Renal cortex interstitium (tissue), 15 donors: ENCODE measurements at places on chromosomes 16 and 17. TPM values are rescaled to one million over a fixed set of nuclear protein-coding genes. Genes with fewer than 3 reads are reported as not detected.

The TMIGD1 gene
- 0.59 TPM for polyA plus RNA-seq

The CA7 gene
- 0.28 TPM for polyA plus RNA-seq

The SMIM22 gene
- polyA plus RNA-seq = 9.0 TPM

The HAP1 gene
- polyA plus RNA-seq = 0.90 TPM

- DNase-seq = no peak
These were observed 20.1 kb upstream of the RAI1 start for GRCh38 chr17:17661134-17661533.

- no peak for DNase-seq
These were observed 27.9 kb downstream of the MGRN1 start for GRCh38 chr16:4652561-4652960.

DNA sequence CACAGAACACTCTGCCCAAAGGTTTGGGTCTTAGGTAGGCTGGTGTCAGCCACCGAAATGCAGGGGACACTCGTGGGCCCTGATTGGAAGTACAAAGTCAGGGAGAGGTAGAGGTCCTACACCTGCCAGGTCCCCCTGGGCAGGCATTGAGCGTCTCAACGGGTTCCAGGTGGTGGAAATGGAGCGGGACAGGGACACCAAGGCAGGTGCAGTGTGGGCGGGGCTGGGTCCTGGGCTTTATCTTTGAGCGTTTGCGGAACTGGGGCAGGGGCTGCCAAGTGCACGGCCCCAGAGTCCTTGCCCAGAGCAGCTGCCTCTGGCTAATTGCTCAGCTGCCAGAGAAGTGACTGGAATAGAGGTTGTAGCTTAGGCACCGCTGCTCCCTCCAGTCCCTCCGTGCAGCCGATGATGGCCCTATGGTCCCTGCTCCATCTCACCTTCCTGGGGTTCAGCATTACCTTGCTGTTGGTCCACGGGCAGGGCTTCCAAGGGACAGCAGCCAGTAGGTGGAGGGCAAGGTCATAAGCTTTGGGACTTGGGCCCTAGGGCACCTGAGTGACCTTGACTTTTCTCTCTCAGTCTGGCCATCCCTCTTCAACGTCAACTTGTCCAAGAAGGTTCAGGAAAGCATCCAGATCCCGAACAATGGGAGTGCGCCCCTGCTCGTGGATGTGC is at the start of gene ZACN:
Gene ZACN, plus strand, starts transcription at position 323 of the 675 bp plus-strand sequence. Its CDS starts 83 bp downstream, at position 406.
- no peak for DNase-seq

DNA sequence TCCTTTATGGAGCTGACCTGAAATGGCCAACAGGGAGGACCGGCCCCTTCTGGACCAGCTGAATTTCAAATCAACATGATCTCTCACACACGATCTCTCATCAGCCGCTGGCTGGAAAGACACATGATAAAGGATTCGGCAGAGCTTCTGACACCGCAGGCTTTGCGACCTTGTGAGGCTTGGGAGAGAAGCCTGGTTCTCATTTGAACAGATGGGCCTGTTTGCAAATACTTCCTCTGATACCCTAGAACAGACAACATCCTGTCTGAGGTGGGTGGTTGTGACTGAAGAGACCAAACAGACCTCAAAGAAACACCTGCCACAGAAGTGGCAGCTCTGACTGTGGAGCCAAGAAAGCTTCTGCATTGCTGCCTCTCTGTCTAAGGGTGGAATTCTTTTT is 77.9 kb upstream of the SDK2 start:
- DNase-seq = no peak

GRCh38 chr16:54459509-54460262 is 173.1 kb upstream of the IRX3 start:
- no peak for DNase-seq

- no peak for DNase-seq
These were observed 9.3 kb upstream of the CNP start for GRCh38 chr17:41957031-41957868.
